Activated T-cell treated with anti-CD3 and anti-CD28 coated beads, Interleukin-2, amount 50 U/mL, for 72 hours (primary cell): ENCODE measurements at places on chromosomes 3 and 15. TPM values are rescaled to one million over a fixed set of nuclear protein-coding genes. Genes with fewer than 3 reads are reported as not detected.

Gene SV2B
- 0.17 TPM for total RNA-seq

GRCh38 chr3:72316501-72317279 is 531.6 kb downstream of the SHQ1 start:
- no peak for DNase-seq
- H3K27ac ChIP-seq: no peak overlapping the region
- H3K4me3 ChIP-seq: no peak overlapping the region
- H3K4me1 ChIP-seq: no peaks in the 10 kb centered on the region

Gene KBTBD8
- total RNA-seq: 14.7 TPM

Gene ZNF662
- 3.8 TPM for total RNA-seq
